Vagina (tissue), 2 donors: ENCODE measurements at places on chromosomes 3 and 15.
A peak's percentile ranks its signal among the peaks of the same experiment; 100 is the strongest.

GRCh38 chr3:152266221-152266995 lies 2.3 kb upstream of the MBNL1 start:
- DNase-seq, result peak; percentile 99

GRCh38 chr3:129953621-129954020 lies 20.9 kb upstream of the TRH start:
- no peak for DNase-seq

DNA sequence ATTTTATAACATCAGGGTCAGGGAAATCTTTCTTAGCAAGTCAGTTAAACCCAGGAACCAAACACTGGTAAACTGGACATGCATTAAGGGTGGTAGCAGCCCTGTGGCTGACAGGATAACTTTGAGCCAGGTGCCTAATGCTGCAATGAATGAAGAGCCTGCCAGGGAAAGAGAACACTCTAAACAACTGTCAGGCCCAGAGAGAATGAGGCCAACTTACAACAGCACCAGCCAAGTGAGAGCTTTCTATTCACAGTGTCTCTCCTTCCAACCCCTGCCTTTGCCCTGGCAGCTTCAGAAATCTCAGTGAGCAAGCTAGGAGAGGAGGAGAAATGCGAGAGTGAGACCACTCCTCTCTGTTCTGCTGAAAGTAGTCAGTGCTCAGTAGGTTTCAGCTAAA lies 50.4 kb upstream of the ATP2C1 start:
- DNase-seq, result no peak

- no peak for DNase-seq
These were observed 32.2 kb downstream of the MCTP2 start for GRCh38 chr15:94263341-94264273.

GRCh38 chr15:66102563-66103292 lies 150.8 kb downstream of the MEGF11 start:
- no peak for DNase-seq

- DNase-seq, result no peak
These were observed 30.7 kb downstream of the XXYLT1 start for GRCh38 chr3:195240171-195240701.

- DNase-seq, result no peak
These were observed 24.4 kb upstream of the RAP2B start for GRCh38 chr3:153137626-153138025.

- DNase-seq, result no peak
These were observed 667.9 kb upstream of the NR2F2 start for GRCh38 chr15:95662638-95663037.

DNA sequence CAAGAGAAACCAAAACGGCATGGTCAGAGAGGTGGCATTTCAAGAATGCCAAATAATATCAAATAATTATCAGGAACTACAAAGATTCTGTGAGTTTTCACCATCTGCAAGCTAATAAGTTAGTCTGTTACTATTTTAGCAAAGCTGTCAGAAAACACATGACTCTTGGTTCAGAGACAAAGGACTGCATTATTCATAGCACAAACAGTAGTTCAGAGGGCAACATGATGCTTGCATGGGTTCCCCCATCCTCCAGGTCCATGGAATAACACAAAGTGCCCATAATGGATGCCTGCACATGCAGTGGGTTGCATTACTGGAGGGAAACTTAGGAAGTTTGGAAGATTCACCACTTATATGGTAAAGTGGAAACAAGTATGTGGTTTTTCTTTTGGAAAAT lies 228.8 kb upstream of the ALCAM start:
- no peak for DNase-seq

DNA sequence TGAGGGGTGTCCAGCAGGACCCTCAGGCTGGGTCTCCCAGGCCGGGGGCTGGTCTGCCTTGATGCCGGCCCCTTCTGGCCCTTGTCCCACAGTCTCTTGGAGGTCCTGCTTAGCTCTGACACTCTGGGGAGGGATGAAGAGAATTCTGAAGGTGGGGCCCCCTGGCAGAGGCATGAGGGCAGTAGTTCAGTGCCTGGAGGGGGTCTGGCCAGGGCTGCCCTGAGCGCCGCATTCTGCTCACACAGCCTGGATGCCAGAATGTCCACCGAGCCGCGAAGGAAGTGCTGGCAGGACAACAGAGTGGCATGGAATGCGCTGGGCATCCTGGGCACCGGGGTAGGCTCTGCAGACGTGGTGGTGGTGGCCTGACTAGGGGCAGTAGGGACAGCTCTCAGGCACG lies 55.5 kb downstream of the SMAD6 start:
- no peak for DNase-seq

GRCh38 chr15:42784705-42785104 lies 47.8 kb upstream of the CDAN1 start:
- no peak for DNase-seq

- no peak for DNase-seq
These were observed 116.6 kb downstream of the NTRK3 start for GRCh38 chr15:88139936-88140335.

DNA sequence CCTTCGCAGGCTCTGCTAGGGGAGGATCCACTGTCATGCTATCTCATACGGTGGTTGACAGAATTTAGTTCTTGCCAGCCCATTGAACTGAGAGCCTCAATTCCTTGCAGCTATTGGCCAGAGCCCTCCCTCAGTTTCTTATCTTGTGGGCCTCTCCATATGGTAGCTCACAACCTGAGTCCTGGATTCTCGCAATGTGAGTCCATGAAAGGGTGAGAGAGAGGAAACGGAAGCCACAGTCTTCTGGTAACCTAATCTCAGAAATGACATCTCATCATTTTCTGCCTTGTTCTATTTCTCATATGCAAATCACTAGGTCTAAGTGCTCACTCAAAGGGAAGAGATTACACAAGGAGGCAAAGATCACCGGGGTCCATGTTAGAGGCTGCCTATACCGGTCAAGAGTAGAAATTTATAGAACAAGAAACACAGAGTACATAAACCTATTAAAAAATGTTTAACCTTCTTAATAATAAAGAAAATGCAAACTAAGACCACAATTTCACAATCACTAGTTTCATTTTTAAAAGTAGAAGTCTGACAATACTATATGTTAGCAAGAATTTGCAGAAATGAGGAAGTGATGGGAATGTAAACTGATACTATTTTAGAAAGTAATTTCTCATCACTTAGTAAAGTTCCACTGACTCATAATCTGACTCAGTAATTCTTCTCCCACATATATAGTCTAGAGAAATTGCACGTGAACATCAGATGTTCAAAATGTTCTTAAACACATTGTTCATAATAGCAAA lies 378.4 kb upstream of the AGTR1 start:
- DNase-seq, result no peak

DNA sequence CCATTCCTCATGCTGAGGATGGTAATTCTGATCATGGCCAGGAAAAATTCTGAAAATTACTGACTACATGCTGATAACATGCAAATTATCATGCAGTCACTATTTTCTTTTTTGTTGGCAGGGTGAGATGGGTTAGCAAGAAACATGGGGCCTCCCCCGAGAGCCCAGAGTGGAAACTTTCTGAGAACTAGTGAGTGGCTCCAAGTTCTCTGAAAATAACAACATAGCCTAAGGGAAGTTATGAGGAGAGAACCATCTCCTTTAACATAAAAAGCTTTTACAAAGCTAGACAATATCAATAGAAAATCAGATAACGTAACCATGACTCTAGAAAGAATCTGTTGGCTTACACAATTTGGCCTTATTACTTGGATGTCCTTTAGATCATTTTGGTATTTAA lies 254.2 kb downstream of the PLOD2 start:
- DNase-seq, result no peak

DNA sequence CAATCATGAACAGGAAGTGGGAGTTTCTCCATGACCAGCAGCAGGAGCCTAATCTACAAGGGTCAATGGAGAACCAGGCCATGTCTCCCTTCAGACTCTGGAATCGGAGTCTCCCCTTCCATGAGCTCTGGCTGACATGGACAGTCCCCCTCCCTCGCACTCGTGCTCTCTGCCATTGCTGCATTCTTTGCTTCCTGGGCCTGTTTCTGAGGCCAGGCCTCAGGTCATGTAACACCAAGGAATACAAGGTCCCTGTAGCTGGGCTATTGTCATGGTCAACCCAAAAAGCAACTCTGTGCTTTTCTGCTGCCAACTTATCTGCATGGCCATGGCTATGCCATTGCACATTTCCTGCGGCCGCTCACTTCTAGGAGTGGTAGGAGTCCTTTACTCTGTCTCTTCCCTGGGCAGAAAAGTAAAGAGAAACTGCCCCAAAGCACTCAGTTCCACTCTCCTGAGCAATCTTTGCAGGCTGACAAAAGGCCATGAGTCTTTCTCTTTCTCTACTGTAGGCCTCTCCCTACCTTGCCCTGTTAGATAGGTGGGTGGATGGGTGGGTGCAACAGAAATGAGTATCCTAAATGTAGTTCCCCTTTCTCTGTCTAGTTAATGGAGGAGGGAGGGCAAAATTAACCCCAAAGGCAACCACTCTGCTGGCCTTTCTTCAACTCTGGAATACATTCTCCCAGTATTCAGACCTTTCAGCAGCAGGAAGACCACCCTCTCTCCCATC lies 40.8 kb upstream of the PROK2 start:
- no peak for DNase-seq

DNA sequence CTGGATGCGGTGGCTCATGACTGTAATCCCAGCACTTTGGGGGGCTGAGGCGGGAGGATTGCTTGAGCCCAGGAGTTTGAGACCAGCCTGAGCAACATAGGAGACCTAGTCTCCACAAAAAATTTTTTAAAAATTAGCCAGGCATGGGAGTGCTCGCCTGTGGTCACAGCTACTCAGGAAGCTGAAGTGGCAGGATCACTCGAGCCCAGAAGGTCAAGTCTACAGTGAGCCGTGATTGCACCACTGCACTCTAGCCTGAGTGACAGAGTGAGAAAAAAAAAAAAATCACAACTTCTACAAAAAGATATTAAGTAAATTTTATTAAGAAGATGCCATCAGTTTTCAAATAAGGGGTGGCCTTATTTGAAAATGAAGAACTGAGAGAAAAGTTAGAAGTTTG lies 11.9 kb upstream of the PLA2G4D start:
- no peak for DNase-seq

- no peak for DNase-seq
These were observed 28.6 kb upstream of the SH3BP5 start for GRCh38 chr3:15360788-15361493.

- DNase-seq, result no peak
These were observed at the start of gene SEMA4B for GRCh38 chr15:90201130-90201943. TSS of gene SEMA4B (plus strand) at chr15:90201330. CDS start at chr15:90201579, 249 bp downstream.

DNA sequence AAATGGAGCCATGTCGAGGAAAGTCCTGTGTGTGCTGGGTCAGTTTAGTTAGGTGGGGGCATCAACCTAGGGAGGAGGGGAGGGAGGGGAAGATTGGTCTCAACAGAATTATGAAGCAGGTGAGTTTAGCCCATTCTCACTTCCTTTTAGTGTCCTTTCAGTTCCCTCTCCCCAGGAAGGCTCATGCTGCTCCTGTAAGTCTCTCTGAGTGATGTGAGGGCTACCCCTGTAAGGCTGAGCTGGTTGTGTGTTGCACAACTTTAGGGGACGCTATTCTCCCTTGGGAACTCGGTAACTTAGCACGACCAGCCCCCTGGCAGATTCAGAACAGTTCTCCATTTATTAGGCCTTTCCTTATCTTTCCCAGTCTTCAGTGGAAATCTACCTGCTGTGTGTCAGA lies 21.2 kb downstream of the IL5RA start:
- DNase-seq, result no peak
